ENCODE measurements at places on chromosomes 6 and 20. TPM values are rescaled to one million over a fixed set of nuclear protein-coding genes. Genes with fewer than 3 reads are reported as not detected.

Gene SASH1
- total RNA-seq: 84.6 TPM

- DNase-seq: peak; percentile 44
Measured at GRCh38 chr20:10645205-10645570, 28.6 kb downstream of the JAG1 start.

Gene CLIC5
- 1.2 TPM for total RNA-seq

DNA sequence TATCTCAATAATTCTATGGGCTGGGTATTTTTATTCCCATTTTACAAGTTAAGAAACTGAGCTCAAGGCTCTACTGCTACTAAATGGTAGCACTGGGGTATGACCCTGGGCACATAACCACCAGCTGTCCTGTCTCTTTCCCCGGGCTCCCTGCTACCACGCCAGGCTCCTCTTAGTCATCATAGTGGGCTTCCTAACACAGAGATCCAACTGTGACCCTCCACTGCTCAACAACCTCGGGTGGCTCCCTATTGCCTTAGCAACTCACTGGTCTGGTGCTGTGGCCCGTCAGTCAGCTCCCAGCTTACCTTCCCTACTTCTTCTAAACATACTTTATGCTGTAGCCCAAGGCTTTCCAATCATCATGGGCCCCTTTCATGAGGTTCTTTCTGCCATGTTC lies 4.5 kb downstream of the KIAA1755 start:
- peak; percentile 31 for DNase-seq

DNA sequence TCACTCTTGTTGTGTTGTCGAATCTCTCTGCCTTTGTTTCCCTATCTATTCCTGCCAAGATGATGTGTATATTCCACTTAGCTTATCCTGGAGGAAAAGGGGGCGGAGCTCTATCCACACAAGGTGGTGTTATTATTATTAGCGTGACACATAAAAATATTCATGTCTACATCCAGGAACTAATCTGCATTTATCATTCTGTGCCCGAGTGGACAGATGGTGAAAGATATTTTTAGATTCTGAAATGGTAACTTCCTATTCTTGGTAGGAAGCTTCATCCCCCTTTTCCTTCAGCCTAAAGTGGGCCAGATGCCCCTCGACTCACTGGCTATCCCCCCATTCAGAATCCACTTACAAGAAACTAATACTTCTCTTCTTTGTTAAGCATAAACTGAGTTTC lies 2.0 kb downstream of the XKR7 start:
- DNase-seq: no peak

- DNase-seq: no peak
Measured at GRCh38 chr6:125480571-125480970, 178.8 kb upstream of the HDDC2 start.

- DNase-seq: no peak
Measured at GRCh38 chr20:18103497-18103896, 34.2 kb upstream of the KAT14 start.

DNA sequence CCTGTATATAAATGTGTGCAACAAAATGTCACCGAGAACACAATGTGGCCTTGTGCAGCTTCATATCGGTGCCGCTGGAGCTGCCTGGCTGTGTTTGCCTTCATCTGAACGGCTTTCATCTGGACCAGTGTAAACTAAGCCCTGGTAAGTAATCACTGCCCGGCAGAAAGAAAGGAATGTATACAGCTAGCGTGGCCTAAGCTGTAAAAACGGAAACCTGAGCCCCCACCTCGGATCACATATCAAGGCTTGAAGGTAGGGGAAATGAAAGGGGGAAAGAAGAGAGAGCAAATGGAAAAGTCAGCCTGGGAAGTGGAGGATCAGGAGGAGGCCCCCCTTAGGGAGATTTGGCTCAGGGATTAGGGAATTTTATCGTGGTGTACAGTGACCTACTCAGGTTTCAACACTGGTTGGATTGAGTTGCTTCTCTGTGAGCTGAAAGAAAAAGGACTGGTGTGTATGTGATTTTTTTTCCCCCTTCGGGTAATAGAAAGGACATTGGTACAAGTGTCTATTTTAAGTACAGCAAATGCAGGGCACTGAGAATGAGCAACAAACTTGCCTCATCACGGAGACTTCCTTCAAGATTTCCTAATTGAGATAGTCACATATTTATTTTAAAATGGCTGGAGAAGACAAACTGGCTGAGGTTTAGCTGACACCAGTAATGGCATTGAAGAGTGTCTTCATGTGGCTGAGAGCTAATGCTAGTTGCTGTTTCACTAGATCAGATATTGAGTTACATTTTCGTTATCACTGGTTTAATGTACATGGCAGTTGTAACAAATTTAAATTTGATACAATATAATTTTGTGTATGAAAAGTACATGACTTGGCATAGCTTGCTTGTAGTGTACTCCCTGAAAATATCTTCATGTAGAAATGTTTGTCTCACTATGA lies 3.5 kb downstream of the SOBP start:
- DNase-seq: no peak

Gene KIF13A
- 91.9 TPM for total RNA-seq

DNA sequence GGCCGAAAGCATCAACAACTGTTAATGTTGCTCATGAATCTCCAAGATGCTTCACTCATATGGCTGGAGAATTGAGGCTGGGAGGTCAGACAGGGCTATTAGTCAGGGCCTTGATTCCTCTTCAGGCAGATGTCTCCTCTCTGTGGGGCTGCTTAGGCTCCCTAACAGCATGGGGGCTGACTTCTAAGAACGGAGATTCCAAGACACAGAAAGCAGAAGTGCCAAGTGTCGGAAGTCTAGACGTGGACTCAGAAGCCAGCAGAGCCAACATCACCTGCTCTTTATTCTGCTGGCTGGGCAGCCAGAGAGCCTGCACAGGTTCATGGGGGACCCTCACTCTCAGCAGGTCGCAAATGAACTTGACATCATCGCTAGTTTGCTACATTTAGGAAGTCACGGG lies 279.8 kb downstream of the CDH26 start:
- no peak for DNase-seq

DNA sequence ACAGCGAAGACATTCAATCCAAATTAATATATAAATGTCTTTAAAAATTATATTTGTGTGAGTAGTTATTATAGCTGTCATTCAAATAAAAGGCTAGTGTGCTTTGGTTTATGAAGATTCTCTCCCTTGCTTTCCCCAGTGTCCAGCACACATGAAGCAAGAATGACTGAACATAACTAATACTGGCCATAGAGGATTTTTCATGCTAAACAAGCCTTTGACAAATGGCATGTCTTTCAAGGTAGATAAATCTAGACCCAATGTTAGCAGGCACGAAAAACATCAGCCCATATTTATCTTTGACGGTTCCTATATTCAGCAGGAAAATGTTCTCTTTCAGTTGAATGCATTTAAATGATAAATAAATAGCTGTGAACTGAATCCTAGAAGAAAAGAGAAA lies 1234.4 kb downstream of the EPHA7 start:
- DNase-seq: no peak

Gene OXT
- total RNA-seq: not detected

Gene GLYATL3
- not detected for total RNA-seq

DNA sequence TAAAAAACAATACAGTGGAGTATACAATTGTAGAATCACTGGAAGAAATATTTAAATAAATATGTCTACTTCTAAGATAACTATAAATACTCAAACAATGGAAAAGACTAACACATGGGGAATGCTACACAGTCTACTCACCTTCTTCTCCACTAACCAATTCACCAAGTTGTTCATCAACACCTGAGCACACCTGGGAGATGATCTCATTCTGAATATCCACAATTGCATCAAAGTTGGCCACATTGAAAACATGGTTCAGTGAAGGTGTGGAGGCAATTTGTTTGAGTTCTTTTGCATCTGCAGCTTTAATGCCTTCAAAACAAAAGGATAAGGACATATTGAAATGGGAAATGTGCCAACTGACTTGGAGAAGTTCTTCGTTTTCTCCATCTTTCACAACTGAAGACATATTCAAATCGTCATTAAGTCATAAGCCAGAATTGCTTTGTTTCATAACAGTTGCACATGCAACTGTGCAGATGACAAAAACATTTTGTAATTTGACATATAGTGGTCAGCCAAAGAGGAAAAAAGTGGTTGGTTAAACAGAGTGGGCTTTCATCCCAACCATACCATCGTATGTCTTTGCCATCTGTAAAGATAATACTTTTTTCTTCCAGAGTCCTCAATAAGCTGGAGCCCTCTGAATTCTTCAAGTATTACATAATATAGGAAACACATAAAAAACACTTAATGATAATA lies 17.5 kb downstream of the COL12A1 start:
- DNase-seq: no peak

- no peak for DNase-seq
Measured at GRCh38 chr6:87766211-87766610, 64.2 kb upstream of the AKIRIN2 start.

- DNase-seq: no peak
Measured at GRCh38 chr6:130189531-130190397, 33.0 kb downstream of the SAMD3 start.

GRCh38 chr6:43096451-43097097 lies 20.5 kb downstream of the PTK7 start:
- no peak for DNase-seq

DNA sequence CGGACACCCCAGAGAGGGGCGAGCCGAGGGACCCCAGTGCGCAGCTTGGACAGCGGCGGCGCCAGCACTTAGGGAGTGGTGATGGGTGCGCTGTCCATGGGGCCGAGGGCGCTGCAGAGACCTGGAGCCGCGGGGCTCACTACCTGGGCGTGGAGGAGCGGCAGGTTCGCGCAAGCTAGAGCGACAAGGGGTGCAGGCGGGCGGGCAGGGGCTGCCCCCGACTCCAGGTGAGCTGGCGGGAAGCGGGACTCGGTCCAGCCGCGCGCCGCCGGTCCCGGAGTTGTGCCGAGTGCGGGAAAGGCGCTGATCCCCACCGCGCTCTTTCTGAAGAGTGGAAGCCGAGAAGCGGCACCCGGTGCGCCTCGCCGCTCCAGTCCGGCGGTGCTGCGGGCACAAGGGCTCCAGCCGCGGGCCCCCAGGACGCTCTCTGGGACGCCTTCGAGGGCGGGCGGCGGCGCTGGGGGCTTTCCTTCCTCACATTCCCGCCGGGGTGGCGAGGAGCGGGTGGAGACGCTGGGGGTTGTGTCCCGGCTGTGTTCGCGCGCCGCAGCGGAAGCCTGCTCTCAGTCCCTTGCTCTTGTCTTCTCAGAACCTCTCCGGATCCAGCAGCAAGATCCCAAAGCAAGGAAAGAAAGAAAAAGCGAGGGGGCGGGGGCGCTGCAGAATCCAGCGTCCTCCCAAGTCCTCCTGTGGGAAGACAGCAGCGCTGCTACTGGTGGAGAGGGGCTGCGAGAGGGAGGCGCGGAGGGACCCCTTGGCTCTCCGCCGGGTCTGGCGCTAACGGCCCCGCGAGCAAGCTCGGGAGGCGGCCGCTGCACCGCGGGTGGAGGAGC lies at the start of gene B3GAT2:
TSS of gene B3GAT2 (minus strand) at position 610 of the 833 bp plus-strand sequence. CDS start 631 bp downstream, outside the sequence.
- no peak for DNase-seq

Gene GATA5
- total RNA-seq: 1.1 TPM

DNA sequence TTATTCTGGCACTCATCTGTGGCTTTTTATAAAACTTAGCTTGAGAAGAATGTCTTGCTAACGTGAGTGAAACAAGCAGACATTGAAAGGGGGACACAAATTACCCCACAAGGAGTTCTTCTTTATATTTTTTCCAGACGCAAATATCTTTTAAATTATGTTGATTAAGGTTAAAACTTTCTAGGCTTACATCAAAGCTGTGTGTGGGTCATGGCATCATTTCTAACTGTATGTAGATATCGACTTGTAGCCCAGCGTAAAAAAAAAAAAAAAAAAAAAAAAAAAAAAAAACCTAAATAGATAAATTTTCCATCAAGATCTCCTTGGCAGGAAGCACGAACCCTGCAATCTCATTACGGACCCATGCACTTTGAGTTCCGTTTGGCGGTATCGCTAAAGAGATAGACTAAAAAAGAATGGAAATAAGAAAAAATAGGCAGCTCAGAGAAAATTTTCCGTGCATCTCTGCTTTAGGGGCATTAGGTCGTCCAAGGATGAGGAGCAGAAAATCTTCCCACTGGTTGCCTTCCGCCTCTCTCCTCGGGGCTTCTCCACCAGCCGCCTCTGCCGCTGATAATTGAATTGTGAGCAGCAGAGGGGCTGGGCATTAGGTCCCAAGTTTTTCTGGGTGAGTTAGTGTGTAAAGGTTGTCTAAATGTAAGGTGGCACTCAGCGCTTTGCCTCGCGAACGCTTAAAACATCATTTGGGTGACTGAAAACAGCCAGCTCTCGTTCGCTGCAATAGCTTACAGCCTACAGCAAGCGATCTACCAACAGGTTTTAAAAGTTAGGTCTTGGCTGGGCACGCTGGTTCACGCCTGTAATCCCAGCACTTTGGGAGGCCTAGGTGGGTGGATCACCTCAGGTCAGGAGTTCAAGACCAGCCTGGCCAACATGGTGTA lies 194.0 kb downstream of the TRIM27 start:
- no peak for DNase-seq

GRCh38 chr20:15302075-15302474 lies 964.7 kb upstream of the FLRT3 start:
- DNase-seq: no peak

- DNase-seq: no peak
Measured at GRCh38 chr6:109058620-109059019, 36.0 kb downstream of the SESN1 start.

Measured in suprapubic skin (tissue), 4 donors.